ENCODE measurements at places on chromosomes 4 and X.

DNA sequence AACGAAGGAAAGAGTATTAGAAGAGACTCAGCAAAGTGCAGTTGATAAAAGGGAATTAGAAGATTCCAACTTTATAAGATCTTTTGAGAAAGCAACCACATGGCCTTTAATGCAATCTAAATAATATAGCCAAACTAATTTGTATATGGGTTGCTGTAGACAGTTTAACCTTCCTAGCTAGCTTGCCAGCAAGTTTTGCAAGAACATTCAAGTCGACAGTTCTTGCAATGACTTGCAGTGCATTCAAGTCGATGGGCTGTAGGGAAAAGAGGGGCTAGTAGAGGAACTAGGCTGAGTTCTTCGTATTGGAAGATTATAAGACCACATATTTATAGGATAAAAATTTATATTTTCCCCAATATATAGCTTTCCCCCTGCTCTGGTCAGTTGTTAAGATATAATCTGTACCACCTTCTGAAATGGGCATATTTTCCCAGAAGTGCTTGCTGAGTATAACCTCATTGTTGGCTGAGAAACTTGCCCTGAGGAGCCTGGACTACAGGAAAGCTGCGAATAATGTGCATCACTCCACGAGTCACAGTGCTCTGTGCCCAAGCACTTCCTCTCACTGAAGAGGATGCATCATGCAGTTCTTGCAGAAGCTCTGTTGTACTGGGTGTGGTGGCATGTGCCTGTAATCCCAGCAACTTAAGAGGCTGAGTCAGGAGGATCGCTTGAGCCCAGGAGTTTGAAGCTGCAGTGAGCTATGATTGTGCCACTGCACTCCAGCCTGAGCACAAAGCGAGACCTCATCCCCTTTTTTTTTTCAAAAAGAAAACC is 56.7 kb downstream of the DOCK11 start:
- no peak for DNase-seq

DNA sequence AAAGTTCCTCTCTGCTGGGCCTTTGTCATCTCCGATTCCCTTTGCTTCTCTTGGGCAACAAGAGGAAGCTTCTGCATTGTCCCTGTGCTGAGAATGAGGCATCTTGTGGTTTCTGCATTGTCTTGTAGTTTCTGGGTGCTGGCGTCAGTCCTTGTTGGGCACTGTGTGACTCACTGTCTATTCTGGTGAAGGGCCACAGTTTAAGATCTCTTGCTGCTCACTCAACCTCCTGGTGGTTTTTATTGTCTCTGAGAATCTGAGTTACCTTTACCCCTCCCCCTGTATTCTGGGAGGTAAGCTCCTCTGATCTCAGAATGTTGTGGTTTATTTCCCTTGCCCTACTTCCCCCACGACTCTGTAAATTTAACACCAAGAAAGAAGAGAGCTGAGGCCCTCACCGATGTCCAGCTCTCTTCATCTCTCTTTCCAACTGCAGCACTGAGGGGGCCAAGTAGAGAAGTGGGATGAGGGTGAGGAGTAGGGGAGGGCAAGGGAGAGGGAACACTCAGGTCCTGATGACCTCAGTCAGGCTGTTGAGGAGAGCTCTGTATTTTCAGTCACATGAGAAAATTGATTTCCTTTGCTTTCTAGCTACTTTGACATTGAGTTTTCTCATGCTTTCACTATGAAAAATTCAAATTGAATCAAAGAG is 441.6 kb upstream of the PITX2 start:
- DNase-seq: no peak

- no peak for DNase-seq
These were observed 22.3 kb upstream of the CLOCK start for GRCh38 chr4:55568905-55569504.

GRCh38 chrX:75784680-75785491 is at the start of gene MAGEE2:
TSS of gene MAGEE2 (minus strand) at chrX:75785254. CDS start at chrX:75785051, 203 bp downstream.
- no peak for DNase-seq

GRCh38 chr4:144338834-144339233 is 198.3 kb upstream of the GYPA start:
- no peak for DNase-seq

DNA sequence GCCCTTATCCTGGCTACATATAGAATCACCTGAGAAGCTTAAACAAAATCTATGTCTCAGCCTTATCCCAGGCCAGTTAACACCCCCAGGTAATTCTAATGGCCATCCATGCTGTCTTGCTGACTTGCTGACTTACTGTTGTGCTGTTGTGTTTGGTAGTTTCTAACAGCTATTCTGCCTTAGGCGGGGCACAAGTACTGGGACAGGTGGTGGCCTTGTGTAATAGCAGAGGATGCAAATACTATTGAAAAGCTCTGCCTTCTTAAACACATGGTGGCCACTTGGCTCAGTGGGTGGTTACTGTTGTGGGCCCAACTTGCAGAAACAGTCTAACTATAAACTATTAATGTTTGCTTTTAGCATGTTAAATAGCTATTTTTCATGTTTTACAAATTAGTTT is 56.2 kb downstream of the CDS1 start:
- DNase-seq: no peak

GRCh38 chr4:86939729-86940575 is 5.1 kb downstream of the AFF1 start:
- no peak for DNase-seq

GRCh38 chr4:40579983-40580382 is 49.7 kb downstream of the RBM47 start:
- no peak for DNase-seq

GRCh38 chr4:10732235-10732913 is 47.8 kb upstream of the CLNK start:
- DNase-seq: no peak

DNA sequence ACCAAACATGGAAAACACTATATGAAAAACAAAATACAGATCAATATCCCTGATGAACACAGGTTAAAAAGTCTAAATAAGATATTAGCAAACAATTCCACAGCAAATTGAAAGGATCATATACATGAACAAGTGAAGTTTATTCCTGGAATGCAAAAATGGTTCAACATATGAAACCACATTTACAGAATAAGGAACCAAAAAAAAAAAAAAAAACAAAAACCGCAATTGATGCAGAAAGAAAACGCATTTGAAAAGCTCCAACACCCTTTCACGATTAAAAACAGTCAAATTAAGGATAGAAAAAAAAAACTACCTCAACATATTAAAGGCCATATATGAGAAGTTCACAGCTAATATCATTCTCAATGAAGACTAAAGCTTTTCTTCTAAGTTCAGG is 45.4 kb upstream of the STS start:
- no peak for DNase-seq

DNA sequence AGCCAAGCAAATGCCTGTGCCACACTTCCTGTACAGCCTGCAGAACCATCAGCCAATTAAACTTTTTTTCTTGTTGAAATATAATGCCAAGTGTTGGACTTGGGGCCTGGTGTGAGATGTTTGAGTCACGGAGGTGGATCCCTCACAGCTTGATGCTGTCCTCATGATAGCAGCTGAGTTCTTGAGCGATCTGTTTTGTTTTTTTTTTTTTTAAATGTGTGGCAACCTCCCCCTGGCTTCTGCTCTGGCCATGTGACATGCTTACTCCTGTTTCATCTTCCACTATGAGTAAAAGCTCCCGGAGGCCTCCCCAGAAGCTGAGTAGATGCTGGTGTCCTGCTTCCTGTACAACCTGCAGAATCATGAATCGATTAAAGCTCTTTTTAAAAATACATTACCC is 973.3 kb upstream of the FTHL17 start:
- DNase-seq: no peak

GRCh38 chr4:33961761-33962160 is 2282.6 kb downstream of the ARAP2 start:
- DNase-seq: no peak

DNA sequence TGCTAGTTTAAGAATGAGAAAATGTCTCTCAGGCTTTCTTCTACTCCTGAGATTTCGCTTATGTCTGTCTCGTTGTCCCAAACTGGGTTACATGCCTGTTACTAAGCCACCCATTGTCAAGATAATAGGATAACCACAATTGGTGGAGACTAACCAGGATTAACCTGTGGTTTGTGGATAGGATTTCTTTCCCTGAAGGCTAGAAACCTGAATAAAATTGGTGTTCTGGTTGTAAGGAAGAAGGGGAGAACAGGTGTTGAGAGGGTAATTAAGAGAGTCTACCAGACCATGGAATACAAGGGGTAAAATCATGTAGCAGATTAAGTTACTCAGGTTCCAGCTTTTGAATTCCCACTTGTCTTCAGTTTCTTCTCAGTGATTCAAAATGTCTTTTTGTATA is 225.4 kb downstream of the CPE start:
- DNase-seq: no peak

DNA sequence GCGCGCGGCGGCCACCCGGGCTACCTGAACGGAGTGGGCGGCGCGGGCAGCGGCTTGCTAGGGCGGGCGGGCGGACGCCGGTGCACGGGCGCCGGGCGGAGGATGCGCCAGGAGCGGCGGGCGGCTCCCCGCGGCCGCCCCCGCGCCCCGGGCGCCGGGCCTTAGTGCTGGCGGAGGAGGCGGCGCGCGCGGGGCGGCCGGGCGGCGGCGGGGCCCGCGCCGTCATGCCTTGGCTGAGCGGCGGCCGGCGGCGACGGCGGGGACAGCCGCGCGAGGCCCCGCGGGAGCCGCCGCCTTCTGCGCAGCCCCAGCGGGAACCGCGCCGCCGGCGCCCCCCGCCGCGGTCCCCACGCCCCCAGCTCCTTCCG is 48.2 kb downstream of the CLDN34 start:
- no peak for DNase-seq

DNA sequence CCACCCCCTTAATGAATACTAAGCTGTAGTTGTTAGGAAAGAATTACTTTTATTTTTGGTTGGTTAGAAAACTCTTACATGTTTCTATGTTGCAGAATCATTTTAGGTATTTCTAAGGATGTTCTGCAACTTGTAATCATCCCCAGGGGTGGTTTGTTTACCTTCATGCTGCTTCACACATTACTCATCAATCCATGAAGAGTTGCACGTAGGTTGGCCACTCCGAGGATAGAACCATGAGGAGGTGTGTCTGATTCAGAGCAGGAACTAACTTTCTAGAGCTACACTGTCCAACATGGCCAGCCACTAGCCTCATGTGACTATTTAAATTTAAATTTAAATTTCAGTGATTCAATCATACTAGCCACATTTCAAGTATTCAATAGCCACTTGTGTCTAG is 127.2 kb upstream of the FRMPD4 start:
- no peak for DNase-seq

DNA sequence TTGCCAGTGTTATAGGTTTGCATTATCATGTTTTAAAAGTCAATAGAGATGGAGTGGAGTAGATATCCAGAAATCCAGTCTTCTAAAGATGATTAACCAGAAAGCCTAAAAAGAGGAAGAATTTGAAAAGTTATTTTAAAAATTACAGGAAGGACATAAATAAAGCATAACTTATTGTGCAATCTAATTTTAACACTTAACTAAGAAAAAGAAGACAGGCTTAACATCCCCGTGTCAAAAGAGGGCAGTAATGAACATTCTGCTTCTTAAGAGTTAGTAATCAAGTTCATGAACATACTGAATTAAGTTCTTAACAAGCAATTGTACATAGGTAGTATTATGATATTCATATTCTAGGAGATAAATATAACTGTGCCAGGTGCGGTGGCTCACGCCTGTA is 39.3 kb downstream of the ELF2 start:
- no peak for DNase-seq

DNA sequence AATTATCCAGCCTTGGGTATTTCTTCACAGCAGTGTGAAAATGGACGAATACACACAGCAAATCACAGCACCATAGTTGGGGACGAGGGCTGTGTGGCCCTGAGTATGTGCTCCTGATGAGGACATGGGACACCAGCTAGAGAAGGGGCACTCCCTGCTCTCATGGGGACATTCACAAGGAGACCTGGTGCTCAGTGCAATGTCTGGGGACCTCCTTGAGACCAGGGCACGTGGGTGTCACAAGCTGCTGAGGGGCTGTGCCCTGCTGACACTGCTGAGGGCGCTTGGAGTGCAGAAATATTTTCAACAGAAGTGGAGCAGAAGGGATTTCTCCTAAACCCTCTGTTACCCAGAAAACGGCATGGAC is 65.4 kb downstream of the TRMT44 start:
- no peak for DNase-seq

DNA sequence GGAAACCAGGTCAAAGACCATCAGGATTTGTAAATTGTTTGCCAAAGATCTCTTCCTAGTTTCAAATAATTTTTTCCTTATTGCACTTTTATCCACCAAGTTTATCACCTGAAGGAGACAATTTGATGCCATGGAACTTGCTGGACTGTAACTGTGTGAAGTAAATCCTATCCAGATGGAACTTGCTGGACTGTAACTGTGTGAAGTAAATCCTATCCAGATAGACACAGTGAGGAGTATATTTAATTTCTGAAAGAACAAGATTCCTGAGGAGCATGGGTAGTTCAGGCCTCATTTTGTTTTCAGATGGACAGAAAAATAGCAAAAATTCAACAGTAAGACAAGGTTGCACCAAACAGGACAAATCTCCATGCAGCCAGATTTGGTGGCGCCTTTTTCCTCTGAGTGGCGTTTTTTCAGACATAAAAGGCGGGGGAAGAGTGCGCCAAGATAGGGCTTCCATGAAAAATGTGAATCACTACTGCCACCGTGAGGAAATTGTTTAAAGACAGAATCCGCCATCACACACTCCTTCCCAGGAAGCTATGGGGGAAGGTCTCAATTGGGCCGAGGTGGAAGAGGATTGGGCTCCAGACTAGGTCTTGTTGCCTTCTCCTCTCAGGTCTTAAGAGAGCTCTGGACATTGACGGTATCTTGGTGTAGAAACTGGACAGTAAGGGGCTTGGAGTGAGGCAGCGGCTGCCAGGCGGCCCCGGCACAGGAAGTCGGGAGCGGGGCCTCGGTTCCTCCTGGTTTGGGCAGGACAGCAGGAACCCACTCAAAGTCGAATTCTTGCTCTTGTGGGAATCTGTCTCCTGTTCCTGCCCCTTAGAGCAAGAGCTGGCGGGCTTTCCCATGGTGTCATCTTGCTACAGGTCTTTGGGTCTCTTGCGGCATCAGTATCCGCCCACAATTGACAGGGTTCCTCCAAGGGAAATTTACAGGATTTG is 234.7 kb downstream of the OR13H1 start:
- no peak for DNase-seq

- DNase-seq: no peak
These were observed 4.9 kb upstream of the TMEM33 start for GRCh38 chr4:41930139-41930831.

GRCh38 chr4:122229857-122230256 is 77.7 kb downstream of the BLTP1 start:
- no peak for DNase-seq
